ENCODE measurements at places on chromosomes 1 and 21.

DNA sequence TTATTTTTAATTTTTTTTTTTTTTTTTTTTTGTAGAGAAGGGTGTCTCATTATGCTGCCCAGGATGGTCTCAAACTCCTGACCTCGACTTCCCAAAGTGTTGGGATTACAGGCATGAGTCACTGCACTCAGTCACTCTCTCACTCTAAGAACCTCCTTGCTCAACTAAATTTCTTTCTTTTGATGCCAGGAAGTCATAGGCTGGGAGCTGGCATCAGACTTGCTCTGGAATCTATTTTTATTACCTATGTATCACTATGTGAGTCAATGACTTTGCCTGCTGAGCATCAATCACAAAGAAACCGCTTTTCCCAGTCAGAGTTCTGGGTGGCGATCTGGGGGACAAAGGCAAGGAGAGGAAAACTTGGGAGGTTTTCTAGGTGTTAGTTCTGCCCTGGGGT is 35.5 kb upstream of the PARP1 start:
- no peak for DNase-seq

GRCh38 chr1:229272164-229273158 is 1.6 kb downstream of the RAB4A start:
- DNase-seq, result no peak

GRCh38 chr1:204731509-204731908 is 46.0 kb upstream of the LRRN2 start:
- DNase-seq, result no peak

GRCh38 chr1:36320291-36320761 is 3.1 kb downstream of the EVA1B start:
- no peak for DNase-seq

DNA sequence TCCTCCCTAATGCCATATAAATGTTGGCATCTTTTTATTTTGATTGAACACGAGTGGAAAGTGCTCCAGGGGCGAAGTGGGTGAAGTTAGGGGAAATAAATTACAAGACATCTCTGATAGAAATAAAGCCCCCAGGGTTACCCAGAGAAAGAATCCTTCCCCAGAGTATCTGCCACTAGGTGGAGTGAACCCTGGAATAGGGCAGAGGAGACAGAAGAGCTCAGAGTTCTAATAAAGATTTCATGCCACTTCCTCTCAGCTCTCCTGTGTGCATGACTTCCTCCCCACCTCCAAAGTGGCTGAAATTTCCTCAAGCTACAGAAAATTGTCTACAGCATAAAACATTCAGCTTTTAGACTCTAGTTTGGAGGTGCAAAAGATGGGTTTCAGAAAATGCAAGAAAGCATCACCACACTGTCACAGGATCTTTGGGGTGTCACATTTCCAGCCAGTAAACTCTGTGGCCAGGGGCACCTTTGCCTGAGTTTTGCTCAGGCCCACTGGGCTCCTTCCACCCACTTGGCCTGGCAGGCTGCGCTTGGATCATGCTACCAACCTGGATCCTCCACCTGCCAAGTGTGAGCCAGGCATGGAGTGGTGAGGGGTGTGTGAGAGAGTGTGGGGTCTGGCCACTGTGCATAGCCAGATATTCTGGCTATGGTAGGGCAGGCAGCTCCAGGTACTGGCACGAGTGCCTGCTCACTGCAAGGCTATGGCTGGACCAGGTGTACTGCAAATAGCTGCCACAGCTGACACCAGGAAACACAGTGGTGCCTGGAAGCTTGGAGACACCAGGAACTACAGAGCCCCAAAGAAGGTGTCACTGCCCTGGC is 208.8 kb upstream of the USP25 start:
- no peak for DNase-seq

GRCh38 chr1:101440485-101440884 is 203.7 kb downstream of the S1PR1 start:
- no peak for DNase-seq

DNA sequence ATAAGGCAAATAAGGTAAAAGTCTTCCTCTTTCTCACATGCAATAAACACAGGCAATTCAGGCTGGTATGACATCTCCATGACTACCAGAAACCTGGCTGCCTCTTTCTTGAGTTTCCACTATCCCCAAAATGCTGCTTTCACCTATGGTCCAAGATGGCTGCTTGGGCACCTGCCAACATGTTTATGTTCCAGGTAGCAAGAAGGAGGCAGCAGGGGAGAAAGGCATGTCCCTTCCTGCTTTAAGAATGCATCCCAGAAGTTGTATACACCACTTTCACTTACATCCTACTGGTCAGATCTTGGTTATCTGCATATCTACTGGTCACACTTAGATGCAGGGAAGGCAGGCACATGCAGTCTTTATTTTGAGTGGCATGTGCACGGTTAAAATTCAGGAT is 19.4 kb upstream of the ACOT11 start:
- DNase-seq, result no peak

DNA sequence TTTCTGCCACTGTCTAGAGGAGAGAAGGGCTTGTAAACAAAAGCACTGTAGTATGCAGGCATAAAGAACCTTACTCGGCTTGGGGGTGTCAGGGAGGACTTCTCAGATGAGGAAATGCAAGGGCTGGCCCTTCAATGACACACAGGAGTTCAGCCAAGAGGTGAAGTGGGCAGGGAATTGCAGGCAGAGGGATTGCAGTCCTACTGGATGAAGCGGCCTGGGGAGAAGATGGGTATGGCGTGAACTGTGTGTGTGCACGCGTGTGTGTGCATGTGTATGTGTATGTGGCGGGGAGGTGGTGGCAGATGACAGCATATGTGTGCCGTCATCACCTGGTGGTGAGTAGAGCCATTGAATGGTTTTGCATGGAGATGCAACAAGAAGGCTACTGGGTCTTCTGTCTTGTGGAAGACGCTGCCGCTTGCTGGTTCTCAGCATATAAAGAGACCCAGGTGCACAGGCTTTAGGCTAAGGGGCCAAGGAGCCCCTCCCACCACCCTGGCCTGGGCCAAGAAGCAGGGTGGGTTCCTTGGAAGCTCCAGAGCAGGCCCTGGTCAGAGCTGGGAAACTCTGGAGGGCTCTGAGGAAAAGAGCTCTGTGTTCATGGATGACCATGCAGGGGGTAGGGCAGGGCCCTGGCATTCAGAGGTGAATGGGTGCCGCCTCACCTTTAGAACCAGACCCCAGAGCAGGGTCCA is 4.1 kb upstream of the EPS8L3 start:
- no peak for DNase-seq

- no peak for DNase-seq
These were observed 13.6 kb upstream of the GOLT1A start for GRCh38 chr1:204227351-204227750.

Data from small intestine (tissue), 16 donors.